Activated T-helper 1 cell treated with Interleukin-2 at 50 U/mL for 16 hours (primary cell): ENCODE measurements at places on chromosomes 3 and 15.
A peak's percentile ranks its signal among the peaks of the same experiment; 100 is the strongest.

DNA sequence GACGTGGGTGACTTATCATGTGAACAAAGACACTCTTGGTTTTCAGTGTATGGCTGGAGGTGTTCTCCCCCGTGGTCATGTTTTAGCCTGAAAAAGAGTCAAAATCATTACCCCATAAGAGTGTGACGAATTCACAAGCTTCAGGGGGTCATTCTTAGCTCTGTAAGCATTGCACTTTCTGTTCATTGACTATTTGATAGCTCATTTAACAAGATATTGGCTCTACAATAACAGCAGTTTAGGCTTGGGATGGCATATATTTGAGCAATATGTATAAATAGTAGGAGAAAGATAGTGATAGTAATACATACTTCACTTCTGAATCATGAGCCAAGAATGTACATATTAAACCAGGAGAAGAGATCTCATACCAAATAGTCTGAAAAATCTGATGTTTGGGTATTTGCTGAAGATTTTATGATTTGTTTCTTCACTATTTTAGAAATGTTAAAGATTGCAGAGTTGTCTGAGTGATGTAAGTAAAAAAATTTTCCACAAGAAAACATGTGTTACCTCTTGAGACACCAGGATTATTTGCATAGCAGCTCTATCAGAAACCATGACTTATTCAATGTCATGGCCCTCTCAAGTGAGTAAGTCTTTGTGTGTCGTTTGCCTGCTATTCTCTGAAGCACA is 996.0 kb downstream of the OTOL1 start:
- no peak for DNase-seq

DNA sequence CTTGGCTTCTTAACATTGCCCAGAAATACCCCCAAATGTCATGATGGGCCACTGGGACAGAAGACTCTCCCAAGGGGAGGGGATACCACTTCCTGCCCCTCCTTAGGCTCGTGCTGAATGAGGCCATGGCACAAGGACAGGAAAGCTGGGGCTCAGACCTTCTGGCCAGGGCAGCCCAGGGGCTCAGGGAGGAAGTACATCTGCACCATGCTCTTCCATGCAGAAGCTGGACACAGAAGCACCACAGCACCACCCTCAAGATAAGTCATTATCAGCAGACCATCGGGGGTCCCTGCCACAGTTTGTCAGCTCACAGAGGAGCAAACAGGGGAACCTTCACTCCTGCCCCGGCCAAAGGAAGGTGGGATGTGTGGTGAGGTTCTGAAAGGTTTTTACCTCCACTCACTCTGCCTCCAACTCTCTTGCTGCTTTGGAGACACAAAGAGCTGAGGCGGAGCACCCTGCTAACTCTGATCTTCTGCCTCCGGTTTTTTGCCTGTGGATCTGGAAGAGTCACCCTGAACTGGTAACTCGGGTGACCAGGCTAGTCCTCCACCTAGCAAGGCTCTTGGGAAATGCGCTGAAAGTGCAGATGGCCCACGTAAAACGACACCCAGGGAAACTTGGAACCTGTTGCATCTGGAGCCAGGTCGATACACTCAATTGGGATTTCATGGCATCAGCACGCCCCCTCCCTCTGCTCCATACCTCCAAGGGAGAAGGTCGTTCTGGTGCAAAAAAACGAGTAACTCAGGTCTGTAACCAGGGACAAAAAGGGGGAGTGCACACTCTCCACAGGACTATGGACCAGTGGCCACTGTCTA is 8.3 kb downstream of the BMF start:
- no peak for DNase-seq

DNA sequence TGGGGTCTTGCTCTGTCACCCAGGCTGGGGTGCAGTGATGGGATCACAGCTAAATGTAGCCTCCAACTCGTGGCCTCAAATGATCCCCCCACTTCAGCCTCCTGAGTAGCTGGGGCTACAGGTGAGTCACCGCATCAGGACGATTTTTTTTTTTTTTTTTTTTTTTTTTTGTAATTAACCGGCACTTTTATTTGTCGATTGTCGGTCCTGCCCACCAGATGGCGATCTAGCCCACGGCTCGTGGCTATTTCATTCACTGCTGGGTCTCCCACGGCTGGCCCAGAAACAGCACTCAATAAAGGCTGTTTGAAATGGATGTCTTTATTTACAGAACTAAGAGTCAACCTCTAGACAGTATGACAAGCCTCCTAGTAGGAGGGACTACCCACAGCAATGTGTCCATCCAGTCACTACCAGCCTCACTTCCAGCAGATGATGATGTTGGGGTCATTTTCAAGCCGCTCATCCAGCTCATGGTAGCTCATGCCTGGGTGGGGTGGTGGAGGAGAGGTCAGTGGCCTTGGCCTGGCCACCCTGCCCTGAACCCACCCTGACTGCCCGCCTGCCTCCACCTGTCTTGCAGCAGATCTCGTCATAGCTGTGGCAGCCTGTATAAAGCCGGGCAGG is 1.8 kb upstream of the ZMYND10 start:
- peak; percentile 70 for DNase-seq

DNA sequence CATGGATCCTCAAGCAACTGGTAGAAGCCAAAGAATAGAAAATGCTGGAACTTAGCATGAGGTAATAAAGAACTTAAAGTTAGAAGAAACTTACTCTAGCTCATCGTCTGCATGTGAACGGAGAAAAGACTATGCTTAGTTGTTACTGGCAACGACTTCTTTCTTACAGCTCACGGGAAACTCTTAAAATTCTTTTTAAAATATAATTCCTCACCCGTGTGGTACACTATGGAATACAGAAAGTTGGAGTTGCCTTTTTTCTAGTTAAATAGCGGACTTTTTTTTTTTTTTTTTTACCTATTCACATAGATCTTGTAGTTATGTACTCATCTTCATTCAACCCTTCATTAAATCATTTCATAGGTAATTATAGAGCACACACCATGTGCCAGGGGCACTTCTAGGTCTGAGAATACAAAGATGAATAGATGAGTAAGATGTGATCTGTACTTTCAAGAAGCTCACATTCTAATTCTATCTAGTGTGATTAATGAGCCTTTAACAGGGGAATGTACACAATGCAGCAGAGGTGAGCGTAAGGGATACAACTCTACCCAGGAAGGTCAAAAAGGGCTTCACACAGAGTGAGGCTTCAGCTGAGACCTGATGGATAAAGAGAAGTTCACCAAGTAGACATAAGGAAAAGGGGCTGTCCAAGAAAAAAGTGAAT is 18.4 kb upstream of the KCNMB2 start:
- DNase-seq = no peak

GRCh38 chr3:78029775-78030174 is 989.9 kb downstream of the ROBO2 start:
- DNase-seq = no peak
